ENCODE measurements at places on chromosomes 3 and 15.
A peak's percentile ranks its signal among the peaks of the same experiment; 100 is the strongest.

DNA sequence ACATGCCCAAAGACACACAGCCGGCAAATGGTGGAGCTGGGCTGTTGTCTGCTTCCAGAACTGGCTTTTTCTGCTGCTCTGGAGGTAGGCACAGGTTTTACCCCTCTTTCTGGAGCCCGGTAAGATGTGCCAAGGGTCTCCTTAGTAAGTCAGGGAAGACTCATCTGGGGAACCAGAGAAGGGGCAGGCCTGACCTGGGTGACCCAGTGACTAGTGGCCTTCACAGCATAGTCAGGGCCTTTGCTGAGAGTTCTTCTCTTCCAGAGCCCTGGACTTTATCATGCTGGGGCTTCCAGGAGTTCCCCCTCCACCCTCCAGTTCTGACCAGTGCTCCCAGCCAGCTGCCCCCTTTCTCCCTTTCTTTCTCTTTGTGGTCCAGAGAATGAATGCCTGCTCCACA lies 3.2 kb downstream of the CD276 start:
- no peak for DNase-seq

DNA sequence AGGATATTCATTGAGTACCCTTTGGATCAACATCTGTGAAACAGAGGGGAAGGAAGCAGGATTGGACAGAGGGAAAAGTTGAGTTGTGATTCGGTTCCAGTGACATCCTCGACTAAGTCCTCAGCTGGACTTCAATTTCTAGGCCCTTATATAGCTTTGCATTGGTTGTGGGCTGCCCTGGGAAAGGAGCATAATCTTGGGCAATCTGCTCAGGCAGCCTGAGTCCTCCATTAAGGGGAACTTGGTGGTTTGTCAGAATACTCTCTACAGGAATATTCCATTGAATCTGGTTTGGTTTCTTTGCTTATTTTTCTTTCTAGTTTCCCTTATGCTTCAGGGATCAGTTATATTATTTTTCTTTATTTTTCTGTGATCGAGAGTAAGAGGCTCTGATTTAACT lies 94.1 kb downstream of the TCF12 start:
- no peak for DNase-seq

- no peak for DNase-seq
Observed at GRCh38 chr3:124654470-124654845, 75.8 kb upstream of the UMPS start.

GRCh38 chr3:126529585-126530170 lies 5.7 kb downstream of the CHST13 start:
- DNase-seq: no peak

DNA sequence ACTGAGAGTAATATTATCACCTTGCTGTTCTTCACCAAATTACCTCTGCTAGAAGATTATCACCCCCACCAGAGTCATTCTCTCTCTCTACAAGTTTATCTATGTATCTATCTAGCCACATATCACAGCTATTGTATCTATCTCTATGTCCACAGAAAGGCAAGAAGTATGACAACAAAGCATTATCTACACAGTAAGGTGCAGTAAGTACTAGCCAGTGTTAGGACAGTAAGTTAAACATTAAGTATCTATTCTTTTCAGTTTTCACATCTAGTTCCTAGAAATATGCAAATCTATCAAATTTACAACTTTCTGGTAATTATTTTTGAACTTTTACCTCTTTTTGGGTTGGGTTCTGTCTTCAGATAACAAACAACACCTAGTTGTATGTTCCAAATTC lies 26.5 kb upstream of the XXYLT1 start:
- no peak for DNase-seq

GRCh38 chr15:52112203-52112750 lies 298 bp downstream of the BCL2L10 start:
- DNase-seq: peak; percentile 40

GRCh38 chr3:101825904-101826445 lies 23.3 kb upstream of the NFKBIZ start:
- DNase-seq: peak; percentile 49

DNA sequence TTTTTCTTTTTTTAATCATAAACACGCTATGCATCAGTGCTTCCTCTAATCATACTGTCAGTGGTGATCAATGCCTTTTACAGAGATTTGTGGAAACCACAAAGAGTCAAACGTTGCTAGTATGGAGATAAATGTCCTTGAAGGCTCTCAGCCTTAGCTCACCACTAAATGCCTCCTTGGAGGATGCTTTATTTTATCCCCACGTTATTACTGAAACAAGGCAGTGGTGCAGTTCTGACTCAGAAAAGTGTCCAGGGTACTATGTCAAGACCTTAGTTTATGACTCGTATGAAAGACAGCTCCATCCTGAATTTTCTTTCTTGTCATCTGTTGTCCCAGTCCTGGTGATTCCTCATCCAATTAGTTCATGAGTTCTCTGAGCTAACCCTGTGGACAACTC lies 1146.7 kb downstream of the IGSF11 start:
- no peak for DNase-seq

DNA sequence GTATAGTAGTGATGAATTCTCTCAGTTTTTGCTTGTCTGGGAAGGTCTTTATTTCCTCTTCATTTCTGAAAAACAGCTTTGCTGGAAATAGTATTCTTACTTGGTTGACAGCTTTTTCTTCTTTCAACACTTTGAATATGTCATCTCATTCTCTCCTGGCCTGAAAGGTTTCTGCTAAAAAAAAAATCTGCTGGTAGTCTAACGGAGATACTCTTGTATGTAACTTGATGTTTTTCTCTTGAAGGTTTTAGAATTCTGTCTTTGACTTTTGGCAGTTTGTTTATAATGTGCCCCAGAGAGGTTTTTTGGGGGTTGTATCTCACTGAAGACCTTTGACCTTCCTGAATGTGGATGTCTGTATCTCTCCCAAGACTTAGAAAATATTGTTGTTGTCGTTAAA lies 47.0 kb downstream of the THSD4 start:
- no peak for DNase-seq

- no peak for DNase-seq
Observed at GRCh38 chr3:48285132-48285531, 44.2 kb downstream of the ZNF589 start.

- DNase-seq: no peak
Observed at GRCh38 chr3:189897406-189897805, 223.3 kb downstream of the P3H2 start.

DNA sequence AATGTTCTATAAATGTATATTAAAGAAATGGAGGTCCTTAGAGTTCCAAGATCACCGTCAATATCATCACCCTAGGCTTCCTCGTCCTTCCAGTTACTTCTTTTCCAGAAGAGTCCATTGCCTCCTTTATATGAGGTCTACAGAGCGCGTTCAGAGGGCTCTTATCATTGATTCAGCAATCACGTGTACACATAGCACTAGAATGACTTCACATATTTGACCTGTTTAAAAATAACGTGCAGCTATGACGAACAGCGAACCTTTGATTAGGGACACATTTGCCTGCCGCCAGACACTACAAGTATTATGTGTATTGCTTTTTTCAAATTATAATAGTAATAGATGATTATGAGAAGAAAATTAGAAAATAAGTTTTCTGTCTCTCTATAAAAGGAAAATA lies 26.0 kb downstream of the IGF1R start:
- DNase-seq: no peak

DNA sequence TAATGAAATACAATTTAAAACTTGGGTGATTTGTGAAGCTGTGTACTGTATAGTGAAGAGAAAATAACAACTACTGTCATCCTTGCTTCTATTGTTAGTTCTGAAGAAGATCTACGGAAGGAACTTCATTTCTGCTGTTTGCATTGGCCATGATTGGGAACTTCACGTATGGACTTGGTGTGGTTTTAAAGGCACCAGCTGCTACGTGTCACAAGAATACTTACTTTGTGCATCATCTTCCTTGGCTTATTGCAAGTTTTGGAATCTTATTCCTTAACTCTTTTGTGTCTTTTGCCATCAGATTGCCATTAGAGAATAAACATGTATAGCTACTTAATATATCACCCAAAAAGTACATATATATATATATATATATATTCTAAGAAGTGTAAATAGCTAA lies 75.0 kb upstream of the VEPH1 start:
- DNase-seq: no peak

GRCh38 chr15:66132251-66132816 lies 121.2 kb downstream of the MEGF11 start:
- DNase-seq: no peak

- no peak for DNase-seq
Observed at GRCh38 chr3:170866499-170866898, 3.5 kb downstream of the RPL22L1 start.

- DNase-seq: no peak
Observed at GRCh38 chr3:62261121-62261520, 112.2 kb downstream of the FEZF2 start.

GRCh38 chr3:89586676-89587075 lies 479.3 kb downstream of the EPHA3 start:
- DNase-seq: no peak

- peak; percentile 43 for DNase-seq
Observed at GRCh38 chr15:39140060-39140604, 440.7 kb upstream of the THBS1 start.

- DNase-seq: peak; percentile 46
Observed at GRCh38 chr15:67076147-67076843, 10.9 kb downstream of the SMAD3 start.

DNA sequence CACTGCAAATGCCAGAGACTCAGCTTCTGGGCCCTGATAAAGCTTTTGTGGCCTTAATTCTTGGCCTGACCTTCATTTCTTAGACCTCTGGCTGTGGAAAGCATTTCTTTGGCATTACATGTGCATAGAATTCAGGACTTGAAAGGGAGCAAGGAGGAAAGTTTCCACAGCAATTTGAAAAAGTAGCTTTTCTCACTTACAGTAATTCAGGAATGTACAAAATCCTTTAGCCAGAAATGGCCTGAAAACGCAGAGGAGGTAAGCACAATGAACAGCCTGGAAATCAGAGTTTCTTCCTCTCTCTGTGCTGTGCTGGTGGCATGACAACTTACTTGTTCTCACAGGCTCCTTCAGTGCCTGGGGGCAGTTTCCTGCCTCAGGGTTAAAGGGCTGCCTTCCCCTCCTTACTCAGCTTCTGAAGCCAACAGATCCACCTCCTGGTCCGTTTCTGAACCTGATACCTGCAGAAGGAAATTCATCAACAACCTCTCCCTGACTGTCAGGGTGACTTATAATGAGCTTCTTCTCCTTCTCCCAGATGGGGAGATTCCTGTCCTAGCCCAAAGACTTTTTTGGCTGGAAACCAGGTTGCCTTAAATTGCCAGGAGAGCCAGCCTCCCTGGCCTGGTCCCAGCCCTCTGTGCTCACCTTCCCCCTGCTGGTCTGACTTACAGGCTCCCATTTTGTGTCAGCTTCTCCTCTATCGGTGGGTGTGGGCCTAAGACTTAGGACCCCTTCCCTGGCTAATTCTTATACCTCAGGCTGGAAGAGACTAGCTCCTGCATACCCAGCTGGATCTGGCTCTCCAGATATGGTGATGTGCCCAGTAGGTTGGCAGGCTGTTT lies 102.3 kb downstream of the MYRIP start:
- DNase-seq: no peak

- no peak for DNase-seq
Observed at GRCh38 chr15:48447058-48447457, 115.8 kb downstream of the DUT start.

GRCh38 chr3:62940771-62941563 lies 65.8 kb upstream of the CADPS start:
- DNase-seq: no peak

GRCh38 chr3:180749796-180750195 lies 70.5 kb upstream of the CCDC39 start:
- DNase-seq: no peak

DNA sequence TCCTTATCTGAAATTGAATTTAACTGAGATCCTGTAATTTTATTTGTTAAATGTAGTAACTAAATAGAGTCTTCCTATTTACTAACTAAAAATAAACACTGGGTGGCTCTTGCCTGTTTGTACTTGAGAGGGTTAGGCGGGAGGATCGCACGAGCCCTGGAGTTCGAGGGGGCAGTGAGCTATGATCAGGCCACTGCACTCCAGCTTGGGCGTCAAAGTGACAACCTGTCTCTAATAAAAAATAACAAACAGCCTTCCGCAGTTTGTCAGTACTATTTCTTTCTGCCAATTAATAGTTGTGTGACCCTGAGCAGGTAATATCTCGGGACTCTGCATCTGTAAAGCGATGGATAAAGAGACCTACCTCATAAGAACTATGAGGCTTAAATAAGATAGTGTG lies 768 bp upstream of the PDE12 start:
- DNase-seq: no peak

DNA sequence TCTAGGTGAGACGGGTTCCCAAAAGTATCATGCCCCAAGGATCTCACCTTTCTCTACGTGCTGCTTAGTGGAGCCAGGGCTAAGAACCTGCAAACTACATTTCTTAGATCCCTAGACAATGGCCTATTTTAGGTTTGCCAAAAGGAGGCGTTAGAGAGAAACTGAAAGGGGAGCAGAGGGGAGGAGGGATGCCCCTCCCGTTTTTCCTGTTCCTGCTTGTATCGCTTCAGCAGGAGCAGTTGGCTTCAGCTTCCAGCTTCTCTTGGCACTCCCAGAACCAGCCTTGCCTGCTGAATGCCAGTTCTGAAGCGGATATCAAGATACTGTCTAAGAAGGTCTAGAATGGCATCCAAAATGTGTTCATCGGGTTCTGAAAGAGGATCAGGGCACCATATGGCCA lies 58.4 kb upstream of the ABHD17C start:
- no peak for DNase-seq

DNA sequence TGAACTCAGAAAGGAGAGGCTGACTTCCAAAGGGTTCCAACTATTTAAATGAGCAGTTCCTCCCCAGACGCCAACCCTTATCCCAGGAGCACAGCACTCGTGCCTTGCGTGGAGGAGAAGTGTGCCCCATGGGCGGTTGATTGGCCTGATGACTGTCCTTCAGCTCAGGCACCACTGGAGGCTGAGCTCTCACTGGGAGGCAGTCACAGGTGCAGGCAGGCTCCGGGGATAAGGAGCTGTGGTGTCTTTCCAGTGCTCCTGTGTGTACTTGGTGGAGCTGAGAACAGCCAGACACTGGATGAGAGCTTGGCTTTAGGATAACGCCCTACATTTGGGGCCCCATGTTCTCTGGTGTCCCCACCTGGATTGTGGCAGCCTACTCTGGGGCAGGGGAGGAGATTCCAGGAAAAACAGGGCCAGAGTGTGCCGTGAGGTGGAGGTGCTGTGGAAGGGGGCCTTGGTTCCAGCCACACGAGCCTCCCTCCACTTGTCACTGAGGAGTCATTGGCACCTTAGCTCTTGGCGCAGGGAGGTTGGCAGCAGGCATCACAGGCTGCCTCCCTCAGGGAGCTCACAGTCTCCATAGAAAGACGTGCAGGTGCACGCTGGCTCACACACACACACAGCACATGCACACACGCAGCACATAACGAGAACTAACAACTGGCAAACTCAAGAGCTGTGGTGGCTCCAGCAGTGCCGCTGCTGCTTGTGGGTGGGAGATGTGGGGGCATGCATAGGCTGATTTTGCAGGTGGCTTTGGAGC lies 22.7 kb upstream of the EPHB3 start:
- no peak for DNase-seq

DNA sequence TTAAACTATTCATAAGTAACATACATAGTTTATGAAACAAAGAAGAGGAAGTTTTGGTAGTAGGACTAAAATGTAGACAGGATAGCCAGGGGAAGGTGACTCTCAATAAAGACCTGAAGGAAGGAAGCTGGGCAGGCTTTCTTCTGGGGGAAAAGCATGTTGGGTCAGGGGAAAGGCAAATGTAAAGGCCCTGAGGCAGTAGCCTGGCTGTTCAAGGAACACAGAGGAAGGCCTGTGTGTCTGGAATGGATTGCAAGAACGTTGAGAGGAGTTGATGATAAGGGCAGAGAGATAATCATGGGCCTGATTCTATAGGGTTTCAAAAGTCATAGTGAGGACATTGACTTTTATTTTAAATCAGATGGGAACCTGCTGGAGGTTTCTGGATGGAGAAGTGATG lies 167.6 kb downstream of the SNRK start:
- no peak for DNase-seq

GRCh38 chr15:80958818-80959495 lies 30.7 kb downstream of the MESD start:
- no peak for DNase-seq

All from activated CD4-positive, alpha-beta T cell treated with anti-CD3 and anti-CD28 coated beads, Interleukin-2, Interleukin-6, amounts not matched to agents 100 ng/mL and 50 ng/mL, durations not matched to agents 16 hours and 8 hours (primary cell).